ENCODE measurements at places on chromosomes 12 and 14. TPM values are rescaled to one million over a fixed set of nuclear protein-coding genes. Genes with fewer than 3 reads are reported as not detected.

- no peak for DNase-seq
Observed at GRCh38 chr14:75518625-75519024, 3.6 kb upstream of the BATF start.

DNA sequence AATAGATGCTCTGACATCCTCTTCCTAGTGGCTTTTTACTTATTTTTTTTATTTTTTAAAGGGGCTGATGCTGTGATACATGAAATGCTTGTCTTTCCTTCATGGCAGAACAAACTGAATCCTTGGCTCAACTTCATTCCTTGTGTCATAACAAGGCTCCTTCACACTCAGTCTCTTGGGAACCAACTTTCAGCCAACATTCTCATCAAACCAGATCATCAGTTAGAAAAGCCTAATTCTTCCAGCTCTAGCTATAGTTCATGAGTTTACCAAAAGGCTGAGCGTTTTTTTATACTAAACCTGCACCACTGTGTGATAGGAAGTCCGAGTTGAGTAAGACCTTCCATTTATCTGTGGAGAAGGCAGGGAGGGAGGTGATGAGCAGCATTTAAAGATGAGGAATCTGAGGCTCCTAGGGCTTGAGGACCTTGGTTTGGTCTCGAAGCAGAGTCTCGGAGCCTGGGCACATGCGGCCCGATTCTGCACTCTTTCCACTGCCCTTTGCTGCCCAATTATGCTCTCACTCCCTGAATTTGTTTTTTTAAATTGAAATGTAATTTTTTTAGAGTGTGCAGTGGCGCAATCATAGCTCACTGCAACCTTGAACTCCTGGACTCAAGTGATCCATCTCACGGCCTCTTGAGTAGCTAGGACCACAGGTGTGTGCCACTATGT lies 8.2 kb downstream of the GPRC5D start:
- DNase-seq = no peak

GRCh38 chr12:110741341-110742095 lies 1.2 kb downstream of the PPP1CC start:
- DNase-seq = no peak

Gene BCL2L14
- not detected for total RNA-seq

- DNase-seq = no peak
Observed at GRCh38 chr12:105897311-105897725, 241.4 kb downstream of the NUAK1 start.

DNA sequence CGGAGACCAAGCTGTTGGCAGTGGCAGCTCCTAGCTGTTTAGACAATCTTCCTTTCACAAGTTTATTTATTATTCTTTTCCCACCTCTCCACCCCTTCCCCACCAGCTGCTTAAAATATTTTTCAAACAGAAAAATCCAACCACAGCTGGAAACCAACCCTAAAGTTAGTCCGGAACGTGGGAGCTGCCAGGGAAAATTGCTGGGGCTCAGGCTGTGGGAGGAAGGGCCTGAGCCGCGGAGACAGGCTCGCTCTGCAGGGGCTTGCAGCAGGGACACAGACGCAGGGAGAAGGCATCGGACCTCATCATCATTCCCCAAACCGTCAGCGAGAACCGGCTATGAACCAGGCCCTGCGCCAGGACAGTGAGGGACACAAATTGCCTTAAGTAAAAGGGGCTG lies 16.1 kb upstream of the TMEM106C start:
- DNase-seq = peak; percentile 48
